ENCODE measurements at places on chromosomes 1 and 21.

GRCh38 chr1:216528816-216529215 is 105.6 kb upstream of the USH2A start:
- peak; percentile 46 for ATAC-seq

GRCh38 chr21:37087188-37087587 is 14.1 kb downstream of the TTC3 start:
- peak; percentile 57 for ATAC-seq

GRCh38 chr1:38498686-38499085 is 360.9 kb downstream of the RRAGC start:
- ATAC-seq: peak; percentile 12

GRCh38 chr1:111789666-111790316 is 34.1 kb downstream of the DDX20 start:
- ATAC-seq: no peak

- ATAC-seq: no peak
These were observed 117.4 kb downstream of the AKT3 start for GRCh38 chr1:243732637-243733036.

DNA sequence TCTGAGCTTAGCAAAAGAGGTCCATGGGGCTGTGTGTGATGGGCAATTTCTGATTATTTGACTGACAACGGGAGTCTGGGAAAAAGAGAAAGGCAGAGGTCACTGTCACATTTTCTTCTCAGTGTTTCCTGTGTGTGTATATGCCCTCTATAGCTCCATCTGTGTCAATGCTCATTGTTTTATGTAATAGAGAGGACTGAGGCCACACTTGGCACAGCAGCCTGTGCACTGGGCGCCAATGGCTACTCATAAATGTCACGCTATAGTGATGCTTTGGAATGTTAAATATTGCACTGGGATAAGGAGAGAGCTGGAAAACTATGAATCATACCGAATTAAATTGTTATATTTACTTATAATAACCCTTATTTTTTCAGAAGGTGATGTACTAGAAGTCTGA is 365.4 kb downstream of the NEGR1 start:
- ATAC-seq: no peak

DNA sequence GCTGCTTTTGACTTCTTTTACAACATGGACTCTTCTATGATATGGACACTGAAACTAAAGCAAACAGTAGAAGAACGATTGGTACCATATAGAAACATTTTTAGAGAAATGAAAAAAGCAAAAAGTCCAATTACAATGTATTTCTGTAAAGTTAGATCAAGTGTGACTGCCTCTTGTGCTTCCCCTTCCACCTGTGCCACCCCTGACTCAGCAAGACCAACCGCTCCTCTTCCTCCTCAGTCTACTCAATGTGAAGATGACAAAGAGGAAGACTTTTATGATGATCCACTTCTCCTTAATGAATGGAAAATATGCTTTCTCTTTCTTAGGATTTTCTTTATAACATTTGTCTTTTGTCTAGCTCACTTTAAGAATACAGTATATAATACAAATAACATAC is 66.9 kb downstream of the PHTF1 start:
- ATAC-seq: no peak

- no peak for ATAC-seq
These were observed 332.7 kb downstream of the USH2A start for GRCh38 chr1:216090556-216090955.

DNA sequence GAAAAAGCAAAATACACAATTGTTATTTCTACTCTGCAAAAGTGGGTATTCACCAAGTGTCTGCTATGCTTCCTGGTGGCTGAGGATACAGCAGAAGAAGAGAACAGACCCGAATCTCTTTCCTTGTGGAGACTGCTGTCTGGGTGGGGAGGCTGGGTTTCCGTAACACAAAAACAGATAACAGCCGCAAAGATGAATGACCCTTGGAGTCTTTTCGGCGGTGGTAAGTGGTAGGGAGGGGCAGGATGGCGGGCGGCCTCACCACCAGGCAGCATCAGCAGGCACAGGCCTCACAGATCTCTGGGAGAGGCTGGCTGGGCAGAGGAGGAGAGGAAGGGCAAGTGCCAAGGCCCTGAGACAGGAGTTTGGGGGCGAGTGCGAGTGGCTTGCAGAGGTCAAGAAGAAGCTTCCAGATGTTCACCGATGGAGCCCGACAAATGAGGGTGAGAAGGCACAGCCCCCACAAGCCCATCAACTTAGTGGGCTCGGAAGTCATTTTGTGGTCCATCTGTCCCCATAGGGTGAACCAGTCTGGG is 164.2 kb downstream of the RHOU start:
- no peak for ATAC-seq

GRCh38 chr1:179341943-179342547 is 23.7 kb upstream of the AXDND1 start:
- ATAC-seq: no peak

DNA sequence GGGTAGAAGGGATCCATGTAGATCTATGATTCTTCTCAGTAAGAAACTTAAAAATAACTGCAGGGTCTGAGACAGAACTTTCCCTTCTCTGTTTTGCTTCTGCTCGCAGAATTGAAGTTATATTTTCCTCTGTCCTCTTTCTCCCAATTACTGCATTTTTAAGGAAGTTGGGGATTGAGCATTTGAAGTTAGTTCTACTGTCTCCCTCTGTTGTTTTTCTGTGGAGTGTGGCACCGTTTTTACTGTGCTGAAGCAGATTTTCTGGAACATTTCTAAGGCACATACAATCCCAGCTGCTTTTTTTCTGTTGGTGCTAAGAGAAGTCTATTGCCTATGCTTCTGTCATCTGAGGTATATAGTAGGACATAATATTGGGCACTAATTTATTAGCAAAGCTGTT is 43.3 kb downstream of the RASAL2 start:
- ATAC-seq: no peak

- ATAC-seq: no peak
These were observed 14.4 kb upstream of the FCRL5 start for GRCh38 chr1:157566484-157567300.

GRCh38 chr1:108678706-108679105 is 13.4 kb upstream of the PRPF38B start:
- ATAC-seq: no peak

- ATAC-seq: no peak
These were observed 55.2 kb downstream of the COLGALT2 start for GRCh38 chr1:183982172-183982963.

GRCh38 chr1:40840526-40841323 is 21.4 kb downstream of the CITED4 start:
- no peak for ATAC-seq

DNA sequence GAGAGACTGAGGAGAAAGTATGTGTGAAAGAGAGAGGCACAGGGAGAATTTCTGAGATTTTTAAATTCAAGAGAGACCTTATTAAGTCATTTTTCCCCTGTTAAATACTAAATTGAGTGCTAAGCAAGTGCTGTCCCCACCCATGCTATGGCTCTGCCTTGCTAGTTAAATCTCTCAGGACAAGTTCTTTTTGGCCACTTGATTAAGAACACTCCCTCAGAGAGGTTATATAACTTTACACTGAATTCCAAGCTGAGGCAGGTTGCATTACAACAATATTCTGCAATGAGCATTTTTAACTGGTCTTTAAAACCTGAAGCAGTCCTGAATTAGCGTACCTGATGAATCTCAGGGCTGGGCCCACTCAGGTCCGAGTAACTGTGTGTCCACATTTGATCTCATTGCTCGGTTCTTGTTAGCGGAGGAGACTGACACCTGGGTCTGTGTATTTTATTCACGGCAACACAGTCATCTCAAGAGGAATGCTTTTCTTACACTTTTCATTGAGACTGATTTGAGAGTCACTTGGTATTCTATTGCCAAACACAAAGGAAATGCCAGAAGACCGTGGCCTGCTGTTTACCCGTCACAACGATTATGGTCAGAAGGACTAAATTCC is 187.6 kb upstream of the ST6GALNAC5 start:
- ATAC-seq: no peak

DNA sequence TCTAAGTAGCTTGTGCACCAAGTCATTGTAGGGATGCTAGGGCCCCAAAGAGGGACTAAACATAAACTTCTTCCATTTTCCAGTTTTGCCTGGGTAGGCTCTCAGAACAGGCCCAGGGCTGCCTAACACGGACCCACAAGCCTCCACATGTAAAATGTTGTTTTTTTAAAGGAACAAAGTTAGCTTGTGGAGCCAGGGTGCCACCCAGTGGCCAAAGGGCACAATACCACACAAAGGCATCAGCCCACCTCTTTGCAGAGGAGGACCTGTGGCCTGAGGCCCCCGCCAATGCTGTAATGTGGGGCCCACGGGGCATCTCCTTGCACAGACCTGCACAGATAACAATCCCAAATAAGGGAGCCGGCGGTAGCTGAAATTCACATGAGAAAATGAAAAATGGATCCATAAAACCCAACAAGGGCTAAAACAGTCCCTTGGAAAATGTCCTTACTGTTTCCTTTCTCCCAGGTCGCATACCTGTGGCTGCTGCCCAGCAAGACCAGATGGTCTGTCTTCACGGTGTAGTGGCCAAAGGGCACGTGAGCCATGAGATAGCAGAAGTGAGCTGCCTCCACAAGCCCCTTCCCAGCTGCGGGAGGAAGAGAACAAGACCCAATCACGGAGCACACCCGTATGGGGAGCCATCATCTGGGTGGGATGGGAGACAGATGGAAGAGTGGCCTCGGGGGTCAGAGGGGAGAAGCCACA is 23.8 kb downstream of the SEC16B start:
- peak; percentile 74 for ATAC-seq

DNA sequence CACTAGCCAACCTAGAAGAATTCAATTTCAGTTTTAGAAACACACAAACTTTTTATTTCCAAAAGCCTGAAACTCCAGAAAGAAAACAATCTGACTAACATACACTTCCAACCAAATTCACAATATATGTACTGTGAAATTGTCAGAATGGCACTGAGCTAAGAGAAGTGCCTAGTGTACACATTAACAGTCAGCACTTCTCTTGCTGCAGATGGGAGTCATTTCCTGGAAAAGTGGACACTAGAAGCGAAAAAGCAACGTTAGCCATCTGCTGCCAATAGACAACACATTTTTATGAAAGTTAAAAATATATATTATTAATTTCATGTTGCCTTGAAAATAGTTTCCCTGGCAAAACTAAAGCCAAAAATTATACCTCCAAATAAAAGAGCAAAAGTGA is 66.1 kb downstream of the EPS15 start:
- ATAC-seq: no peak

DNA sequence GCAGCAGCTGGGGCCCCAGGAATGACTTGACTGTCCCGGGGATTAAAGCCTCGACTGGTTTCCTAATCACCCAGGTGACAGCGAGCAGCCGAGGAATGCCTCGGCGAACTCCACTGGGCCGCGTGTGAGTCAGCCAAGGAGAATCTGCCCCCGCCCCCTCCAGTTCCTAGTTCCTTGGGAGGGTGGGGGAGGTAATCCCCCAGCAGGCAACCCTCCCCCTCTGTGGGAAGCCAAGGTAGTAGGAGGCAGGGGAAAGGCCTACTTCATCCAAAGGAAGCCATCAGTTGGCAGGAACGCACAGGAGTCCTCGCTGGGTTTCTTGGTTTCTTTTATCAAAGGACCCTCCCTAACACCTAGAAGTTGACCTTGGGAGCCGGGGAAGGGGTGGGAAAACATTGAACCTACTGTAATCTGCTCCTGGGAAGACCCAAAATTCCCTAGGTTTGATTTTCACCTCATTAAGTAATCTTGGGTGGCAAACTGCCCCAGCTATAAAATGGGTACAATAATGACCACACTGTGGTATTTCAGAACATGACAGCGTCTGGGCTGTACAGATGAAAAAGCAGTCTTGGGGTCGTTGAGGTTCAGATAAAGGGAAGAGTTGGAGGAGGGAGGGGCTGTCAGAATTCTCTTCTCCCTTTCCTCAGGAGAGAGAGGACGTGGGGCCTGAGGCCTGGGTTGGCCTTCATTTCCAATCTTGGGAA is 1.4 kb downstream of the TENT5B start:
- no peak for ATAC-seq

- ATAC-seq: no peak
These were observed 487.1 kb downstream of the KCNT2 start for GRCh38 chr1:196121181-196121580.

DNA sequence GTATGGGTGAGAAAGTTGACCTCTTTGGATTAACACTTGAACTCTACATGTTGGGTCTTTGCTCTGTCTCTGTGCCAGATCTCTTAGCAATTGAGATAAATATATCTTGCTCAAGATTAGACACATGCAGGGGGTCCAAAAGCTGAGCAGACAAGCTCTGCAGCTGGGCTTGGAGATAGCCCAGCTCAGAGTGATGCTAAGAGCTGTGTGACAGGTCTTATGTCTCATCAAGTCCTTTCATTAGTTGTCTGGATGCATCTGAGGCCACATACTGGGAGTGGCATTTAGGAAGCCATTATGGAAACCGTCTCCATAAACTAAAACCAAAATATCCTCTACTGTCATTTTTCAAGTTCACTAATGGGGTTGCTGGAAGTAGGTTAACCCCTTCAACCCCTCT is 289.4 kb upstream of the DUSP10 start:
- ATAC-seq: no peak

- no peak for ATAC-seq
These were observed 4.2 kb downstream of the CELA2A start for GRCh38 chr1:15460708-15461095.

GRCh38 chr1:209723756-209724693 is 19.4 kb downstream of the HSD11B1 start:
- ATAC-seq: no peak

All from motor neuron (in vitro differentiated cells).